ENCODE measurements at places on chromosomes 6 and 20.

- DNase-seq, result no peak
Observed at GRCh38 chr6:45666846-45667245, 289.1 kb upstream of the SUPT3H start.

DNA sequence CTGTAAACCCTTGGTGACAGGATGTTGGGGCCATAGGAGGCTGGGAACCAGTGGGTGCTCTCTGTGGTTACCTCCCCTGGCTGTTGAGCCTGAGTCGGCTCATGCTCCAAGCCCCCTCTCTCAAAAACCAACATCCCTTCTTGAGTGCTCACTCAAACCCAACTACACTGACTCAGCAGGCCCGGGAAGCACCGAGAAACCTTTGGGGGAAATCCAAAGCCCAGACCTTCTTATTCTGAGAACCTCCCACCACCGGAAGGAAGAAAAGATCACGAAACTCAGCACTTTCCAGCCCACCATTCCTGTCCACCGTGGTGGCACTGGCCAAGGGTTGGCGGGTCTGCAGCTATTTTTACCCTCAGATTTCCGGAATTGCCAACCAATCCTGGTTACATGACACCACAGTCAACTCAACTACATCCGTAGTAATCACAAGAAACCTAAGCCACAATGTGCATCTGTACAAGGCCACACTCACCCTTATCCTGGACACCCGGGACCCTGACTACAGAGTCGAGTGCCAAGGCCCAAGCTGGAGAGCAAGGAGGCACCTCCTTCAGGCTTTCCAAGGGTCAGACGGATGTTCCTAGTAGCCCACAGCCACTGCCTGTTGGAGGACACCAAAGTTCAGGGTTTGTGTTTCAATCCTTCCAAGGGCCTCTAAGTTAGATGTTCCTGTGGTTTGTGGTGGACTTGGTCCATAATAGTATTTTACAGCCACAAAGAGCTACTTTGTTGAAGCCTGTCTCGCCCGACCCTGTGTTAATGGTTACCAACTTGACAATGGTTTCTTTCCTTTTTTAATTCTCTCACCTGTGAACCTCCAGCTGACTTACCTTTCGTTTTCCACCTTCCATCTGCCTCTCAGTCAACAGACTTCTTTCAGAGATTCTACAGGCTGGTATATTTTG is 317.0 kb downstream of the CDC5L start:
- no peak for DNase-seq

DNA sequence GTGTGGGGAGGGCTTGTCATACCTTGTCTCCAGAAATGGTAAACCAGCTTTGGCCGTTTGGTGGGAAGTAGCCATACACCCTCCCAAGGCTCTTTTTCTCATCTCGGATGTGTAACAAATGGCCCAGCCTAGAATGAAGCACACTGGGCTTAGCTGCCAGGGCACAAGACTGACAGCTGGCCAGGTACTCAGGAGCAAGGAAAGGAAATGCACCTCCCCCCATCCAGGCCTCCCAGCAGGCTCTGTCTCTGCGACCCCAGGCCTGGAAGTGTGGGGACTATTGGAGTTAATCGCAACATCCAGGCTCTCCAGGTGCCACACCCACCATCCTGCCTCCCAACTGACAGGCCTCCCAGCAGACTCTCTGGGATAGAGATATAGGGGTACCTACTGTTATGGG is 43.0 kb downstream of the MRS2 start:
- no peak for DNase-seq

DNA sequence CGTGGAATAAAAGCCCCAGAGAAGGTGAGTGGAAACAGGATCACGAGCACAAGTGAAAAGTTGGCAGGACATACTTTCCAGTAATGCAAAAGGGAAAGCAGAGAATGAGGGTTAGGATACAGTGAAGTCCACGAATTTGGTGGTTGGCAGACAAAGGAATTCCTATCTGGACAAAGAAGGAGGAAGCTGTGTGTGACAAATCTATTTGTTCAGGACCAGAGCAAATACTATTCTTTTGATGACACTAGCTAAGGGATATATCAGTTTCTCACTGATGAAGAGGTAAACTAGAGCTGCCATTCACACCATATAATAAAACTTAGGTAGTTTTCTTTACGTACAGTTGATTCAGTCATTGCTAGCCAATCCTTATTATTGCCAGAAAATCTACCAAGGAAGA is 156.8 kb upstream of the GRIK2 start:
- no peak for DNase-seq

DNA sequence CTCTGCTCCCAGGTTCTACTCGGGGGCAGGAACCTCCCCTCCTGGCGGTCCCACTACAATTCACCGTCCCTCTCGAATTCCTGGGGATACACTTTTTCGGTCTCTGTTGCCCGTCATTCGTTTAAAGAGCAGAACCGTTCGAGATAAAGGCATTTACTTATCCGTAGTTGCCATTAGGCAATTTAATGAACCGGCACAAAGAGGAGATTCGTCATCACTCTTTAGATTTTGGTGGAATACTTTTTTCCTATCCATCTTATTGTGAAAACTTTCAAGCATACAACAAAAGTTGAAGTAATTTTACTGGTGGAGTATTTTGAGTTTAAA is 1.2 kb upstream of the CD24 start:
- no peak for DNase-seq

DNA sequence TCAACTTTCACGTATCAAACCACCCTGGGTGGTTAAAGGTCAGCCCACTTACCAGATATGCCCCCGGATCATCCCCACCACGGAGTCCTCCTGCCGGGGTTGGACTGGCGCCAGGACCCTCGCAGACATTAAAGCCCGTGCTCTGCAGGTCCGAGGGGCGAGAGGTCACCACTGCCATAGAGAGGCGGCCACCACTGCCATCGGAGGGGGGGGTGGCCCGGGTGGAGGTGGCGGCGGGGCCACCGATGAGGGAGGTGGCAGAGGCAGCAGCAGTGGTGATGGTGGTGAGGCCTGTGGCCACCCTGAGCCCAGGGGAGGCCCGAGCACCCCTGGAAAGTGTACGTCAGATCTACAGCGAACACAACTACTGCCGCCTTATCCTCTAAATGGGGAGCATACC is 76.3 kb downstream of the ASXL1 start:
- DNase-seq, result no peak

DNA sequence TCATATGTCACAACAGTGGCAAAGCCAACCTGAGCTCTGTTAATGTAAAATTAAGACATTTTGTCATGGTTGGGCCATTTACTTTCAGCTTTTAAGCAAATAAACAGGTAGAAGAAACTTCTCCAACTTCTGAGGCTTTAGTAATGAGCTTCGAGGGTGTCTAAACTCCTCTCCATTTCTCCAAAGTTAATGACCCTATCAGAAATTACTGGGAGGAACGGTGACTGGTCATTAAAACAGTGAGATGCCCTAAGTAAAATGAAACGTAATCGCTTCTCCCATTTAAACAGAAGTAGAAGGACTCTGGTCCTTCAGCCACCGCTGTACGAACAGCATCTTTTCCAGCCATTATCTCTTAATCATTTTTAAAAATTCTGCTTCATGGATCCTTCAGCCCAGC is 986.9 kb upstream of the MANEA start:
- DNase-seq, result no peak

DNA sequence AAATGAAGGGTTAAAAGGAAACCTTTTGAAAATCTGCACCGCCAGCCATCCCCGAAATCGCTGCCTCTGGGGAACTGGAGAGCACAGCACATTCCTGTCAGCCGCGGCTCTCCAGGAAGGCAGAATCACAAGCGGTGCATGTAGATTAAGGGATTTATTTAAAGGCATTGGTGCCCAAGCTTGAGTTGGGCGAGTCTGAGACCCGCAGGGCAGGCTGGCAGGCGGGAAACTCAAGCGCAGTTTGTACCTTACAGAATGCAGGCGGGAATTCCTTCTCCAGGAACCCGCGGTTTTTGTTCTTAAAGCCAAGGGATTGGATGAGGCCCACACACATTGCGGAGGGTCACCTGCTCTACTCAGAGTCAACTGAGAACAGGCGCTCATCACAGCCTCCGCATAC is 10.8 kb downstream of the GPR31 start:
- no peak for DNase-seq

GRCh38 chr6:140043357-140043756 is 668.9 kb upstream of the CITED2 start:
- no peak for DNase-seq

GRCh38 chr6:44128020-44128917 is 915 bp downstream of the TMEM63B start:
- no peak for DNase-seq

DNA sequence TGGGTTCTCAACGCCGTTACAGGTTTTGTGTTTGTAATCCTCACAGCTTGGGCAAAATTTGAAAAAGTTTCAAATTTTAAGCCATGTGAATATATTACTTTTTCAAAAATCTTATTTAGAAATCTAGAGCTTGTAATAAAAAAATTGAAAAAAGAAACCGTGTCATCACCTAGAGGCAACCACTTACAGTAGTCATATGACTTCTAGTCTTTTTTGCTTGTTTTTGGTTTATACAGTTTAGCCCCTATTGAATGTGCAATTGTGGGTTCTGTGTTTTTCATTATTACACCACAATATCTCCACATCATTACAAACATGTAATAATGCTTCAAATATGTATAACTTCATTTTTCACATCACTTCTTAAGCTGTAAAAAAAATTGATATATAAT is 888 bp downstream of the DYNLRB1 start:
- DNase-seq, result no peak

- no peak for DNase-seq
Observed at GRCh38 chr6:106939848-106940247, 34.7 kb downstream of the CD24 start.

GRCh38 chr6:167956983-167957492 is 40.4 kb upstream of the KIF25 start:
- no peak for DNase-seq

- no peak for DNase-seq
Observed at GRCh38 chr20:46220455-46221207, 87.7 kb downstream of the CDH22 start.

- DNase-seq, result no peak
Observed at GRCh38 chr20:21780528-21780927, 75.1 kb downstream of the PAX1 start.
